ENCODE measurements at places on chromosomes 4 and X. TPM values are rescaled to one million over a fixed set of nuclear protein-coding genes. Genes with fewer than 3 reads are reported as not detected.

The LNX1 gene
- 13.2 TPM for total RNA-seq

The CENPI gene
- total RNA-seq = 1.0 TPM

The ZXDA gene
- total RNA-seq = 8.7 TPM

The RNF150 gene
- total RNA-seq = 11.7 TPM

The TMPRSS11F gene
- total RNA-seq = 0.46 TPM

The VCX2 gene
- total RNA-seq = 27.8 TPM

The MTM1 gene
- total RNA-seq = 30.2 TPM

The TRIM61 gene
- 0.23 TPM for total RNA-seq

The CXCL1 gene
- total RNA-seq = 37.1 TPM

The ARR3 gene
- total RNA-seq = not detected

The INTU gene
- total RNA-seq = 13.9 TPM

The MAGEA9B gene
- total RNA-seq = not detected

Measured in prostate gland (tissue), 2 donors.